ENCODE measurements at places on chromosomes 13 and 19.
A peak's percentile ranks its signal among the peaks of the same experiment; 100 is the strongest.

DNA sequence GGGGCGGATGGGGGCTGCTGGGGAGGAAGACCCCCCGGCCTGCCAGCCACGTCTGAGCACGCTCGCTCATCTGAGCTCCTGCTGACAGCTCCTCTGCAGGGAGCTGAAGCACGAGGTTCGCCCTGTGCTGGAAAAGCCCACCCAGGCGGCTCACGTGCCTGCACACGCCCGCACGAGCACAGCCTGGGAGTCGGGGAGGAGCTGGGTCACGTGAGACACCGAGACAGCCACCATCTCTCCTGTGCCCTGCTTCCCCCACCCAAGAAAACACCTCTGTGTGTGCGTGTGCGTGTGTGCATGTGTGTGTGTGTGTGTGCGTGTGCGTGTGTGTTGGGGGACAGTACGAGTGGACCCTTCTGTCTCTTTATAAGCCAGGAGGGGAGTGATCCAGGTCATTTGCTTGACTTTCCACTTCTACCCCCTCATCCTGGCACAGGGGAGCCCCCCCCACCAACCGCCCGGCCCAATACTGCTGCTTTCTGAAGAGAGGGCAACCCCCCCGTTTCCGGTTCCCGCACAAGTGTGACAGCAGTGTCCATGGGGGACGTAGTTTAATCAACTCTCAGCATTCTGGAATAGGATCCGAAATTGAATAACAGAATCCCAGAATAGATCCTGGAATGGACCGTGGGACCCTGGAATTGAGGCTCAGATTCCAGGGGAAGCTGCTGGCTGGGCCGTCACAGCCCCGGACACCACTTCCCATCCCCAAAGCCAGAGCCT lies 42.5 kb downstream of the CELF5 start:
- no peak for DNase-seq

- no peak for DNase-seq
These were observed 434.3 kb downstream of the EFNB2 start for GRCh38 chr13:106101201-106101600.

GRCh38 chr19:58466089-58466759 lies 656 bp upstream of the ZNF324 start:
- DNase-seq = no peak

- peak; percentile 35 for DNase-seq
These were observed 48.2 kb upstream of the GPR183 start for GRCh38 chr13:99355267-99356011.

DNA sequence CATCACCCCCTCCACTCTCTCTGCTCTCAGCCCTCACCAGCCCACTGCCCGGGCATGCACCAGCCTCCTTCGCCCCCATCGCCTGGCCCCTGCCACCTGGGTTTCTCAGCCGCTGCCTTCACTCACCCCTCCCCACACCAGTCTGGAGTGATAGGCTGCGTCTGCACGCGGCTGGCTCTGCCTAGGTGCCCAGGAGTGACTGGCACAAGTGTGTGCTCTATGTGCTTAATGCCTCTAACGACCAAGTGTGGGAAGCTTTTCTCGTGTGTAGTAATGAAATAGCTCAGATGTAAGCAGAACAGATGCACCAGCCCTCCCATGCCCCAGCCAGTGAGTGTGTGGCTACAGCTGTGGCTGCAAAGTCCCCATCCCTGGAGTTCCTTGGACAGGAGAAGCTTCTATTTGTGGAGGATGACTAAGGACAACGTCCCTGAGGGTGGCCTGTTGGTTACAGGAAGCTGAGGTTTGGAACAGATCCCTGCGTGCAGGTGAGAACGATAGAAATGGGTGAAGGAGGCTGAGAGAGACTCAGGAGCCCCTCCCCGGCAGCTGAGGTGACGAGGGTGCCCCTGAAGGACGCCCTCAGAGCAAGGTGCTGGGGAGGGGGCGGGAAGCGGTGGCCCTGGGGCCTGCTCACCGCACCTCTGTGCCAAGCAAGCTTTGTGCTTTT lies 35.6 kb downstream of the ATP11A start:
- peak; percentile 24 for DNase-seq

DNA sequence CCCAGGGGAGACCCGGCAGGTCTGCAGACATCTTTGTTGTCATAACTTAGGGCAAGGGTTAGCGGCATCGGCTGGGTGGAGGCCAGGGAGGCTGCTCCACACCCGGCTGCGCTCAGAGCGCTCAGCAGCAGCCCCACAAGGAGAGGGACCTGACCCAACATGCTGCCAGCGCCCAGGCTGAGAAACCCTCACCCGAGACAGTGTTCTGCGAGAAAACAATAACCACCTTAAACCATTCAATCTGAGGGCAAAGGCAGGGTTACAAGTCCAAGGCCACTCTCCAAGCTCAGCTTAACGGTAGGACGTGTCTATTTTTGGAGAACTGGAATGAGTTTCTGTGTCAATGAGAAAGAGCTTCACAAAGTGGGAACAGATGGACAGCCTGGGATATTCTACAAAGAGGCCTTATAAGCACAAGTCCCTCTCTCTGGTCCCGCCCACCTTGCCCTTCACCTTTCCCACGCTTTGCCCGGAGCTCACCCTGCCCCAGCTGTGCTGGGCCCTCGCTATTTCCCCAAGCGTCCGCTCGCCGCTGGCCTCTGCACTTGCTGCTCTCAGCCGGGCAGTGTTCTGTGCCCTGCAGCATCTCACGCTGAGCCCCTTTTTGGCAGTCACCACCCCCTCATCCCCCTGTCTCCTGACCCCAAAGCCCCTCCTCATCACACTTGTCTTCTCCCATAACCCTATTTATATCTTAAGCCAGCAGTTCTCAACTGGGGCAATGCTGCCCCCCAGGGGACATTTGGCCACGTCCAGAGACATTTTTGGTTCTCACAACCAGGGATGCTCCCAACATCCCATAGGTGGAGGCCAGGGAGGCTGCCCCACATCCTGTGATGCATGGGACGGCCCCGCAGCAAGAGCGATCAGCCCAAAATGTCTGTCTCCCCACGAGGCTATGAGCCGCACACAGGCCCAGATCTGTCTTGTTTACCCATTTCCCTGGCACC lies 17.6 kb downstream of the PPP1R12C start:
- no peak for DNase-seq

DNA sequence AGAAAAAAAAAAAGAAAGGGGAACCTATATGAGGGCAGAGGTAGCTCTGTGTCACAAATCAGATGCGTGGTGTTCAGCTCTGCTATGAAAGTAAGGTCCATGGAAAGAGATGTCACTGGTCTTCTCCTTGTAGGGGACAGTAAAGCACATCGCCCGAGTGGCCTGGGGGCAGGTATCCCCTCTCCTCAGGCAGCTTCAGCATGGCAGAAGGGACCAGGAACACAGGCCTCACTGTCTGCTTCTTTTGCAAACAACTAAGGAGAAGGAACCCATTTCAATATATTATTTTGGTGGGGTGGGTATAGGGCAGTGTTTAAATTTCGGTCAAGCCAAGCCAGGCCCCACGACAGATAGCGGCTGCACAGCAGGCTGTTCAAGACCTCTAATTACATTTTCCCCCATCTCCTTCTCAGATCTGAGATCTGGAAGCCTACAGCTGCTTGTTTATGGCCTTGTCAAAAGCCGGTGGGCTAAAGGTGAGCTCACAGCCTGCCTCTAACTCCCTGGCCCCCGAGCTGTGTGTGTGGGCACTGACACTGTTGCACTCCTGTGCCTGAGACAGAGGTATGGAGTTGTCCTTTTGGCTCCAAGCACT lies 72.8 kb downstream of the HSPH1 start:
- DNase-seq = no peak

- no peak for DNase-seq
These were observed 17.8 kb downstream of the ALOX5AP start for GRCh38 chr13:30753030-30753616.

GRCh38 chr13:108433976-108434755 lies 164.6 kb downstream of the TNFSF13B start:
- no peak for DNase-seq

GRCh38 chr13:77386880-77387606 lies 60.1 kb upstream of the MYCBP2 start:
- DNase-seq = peak; percentile 35

GRCh38 chr13:25847635-25848626 lies 203.9 kb downstream of the SHISA2 start:
- no peak for DNase-seq

DNA sequence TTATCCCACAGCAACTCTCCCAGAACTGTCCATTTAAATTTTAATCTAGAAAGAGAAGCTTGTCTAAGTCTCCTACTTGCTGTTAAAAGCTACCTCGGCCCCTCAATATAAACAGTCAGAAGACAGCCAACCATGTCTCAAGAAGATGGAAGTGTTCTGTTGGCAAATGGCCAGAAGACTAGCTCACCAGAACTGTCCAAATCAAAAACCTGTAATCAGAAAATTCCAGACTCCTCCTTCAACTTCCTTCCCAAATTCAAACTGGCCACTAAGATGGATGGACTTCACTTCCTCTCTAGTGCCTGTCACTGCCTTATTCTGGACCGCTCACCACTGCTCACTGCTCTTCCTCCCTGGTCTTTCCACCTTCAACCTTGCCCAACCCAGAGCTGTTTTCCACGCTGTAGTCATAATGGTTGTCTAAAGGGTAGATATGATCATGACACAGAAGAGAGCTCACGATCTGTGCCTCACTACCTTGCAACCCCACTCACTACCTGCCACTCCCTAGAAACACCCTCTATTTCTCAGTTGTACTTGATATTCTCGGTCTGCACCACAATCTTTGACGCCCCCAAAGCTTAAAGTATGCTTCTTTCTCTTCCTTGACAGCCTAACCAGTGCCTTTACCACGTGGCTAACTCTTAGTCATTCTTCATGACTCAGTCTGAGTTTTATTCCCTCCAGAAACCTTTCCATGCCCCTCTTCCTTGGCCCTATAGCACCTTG lies 9.2 kb downstream of the FGF14 start:
- peak; percentile 10 for DNase-seq

- no peak for DNase-seq
These were observed 533 bp downstream of the DKKL1 start for GRCh38 chr19:49364083-49364737.

- no peak for DNase-seq
These were observed 6.9 kb downstream of the GRAMD1A start for GRCh38 chr19:35006999-35007365.

GRCh38 chr19:15971224-15971780 lies 22.5 kb downstream of the OR10H4 start:
- no peak for DNase-seq

GRCh38 chr13:59542303-59542702 lies 621.4 kb downstream of the DIAPH3 start:
- DNase-seq = no peak

- DNase-seq = no peak
These were observed 166.4 kb downstream of the MYO16 start for GRCh38 chr13:108795841-108796240.
